Stimulated activated CD4-positive, alpha-beta T cell treated with anti-CD3 and anti-CD28 coated beads, Interleukin-4, amount 100 ng/mL, for 48 hours (primary cell): ENCODE measurements at places on chromosomes 4 and X.

- no peak for DNase-seq
Measured at GRCh38 chr4:101242441-101242840, 104.9 kb downstream of the PPP3CA start.

- no peak for DNase-seq
Measured at GRCh38 chr4:10275696-10276095, 159.1 kb upstream of the WDR1 start.

GRCh38 chr4:14924812-14925344 lies 77.4 kb upstream of the CPEB2 start:
- no peak for DNase-seq

DNA sequence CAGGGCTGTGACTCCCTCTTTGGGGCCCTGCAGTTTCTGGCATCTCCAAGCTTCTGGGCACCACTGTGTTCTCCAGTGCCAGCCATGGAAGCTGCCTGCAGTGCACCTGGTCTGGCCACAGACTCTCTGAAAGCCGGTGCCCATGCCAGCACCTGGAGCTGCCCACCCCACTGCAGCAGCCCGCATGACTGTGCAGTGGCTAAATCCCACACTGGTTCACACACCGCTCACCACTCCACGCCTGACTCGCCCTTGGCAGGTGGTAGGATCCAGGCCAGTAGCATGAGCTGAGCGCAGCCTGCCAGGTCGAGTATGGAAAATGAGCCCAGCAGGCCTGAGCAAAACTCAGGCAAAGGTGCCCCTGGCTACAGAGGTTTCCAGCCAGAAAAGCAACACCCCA lies 72.8 kb upstream of the INTU start:
- DNase-seq: no peak
